ENCODE measurements at places on chromosomes 13 and 19. TPM values are rescaled to one million over a fixed set of nuclear protein-coding genes. Genes with fewer than 3 reads are reported as not detected.

The TMC4 gene
- total RNA-seq, result 1.1 TPM

The LSM4 gene
- 232 TPM for total RNA-seq

The LYPD3 gene
- total RNA-seq, result 0.27 TPM

The KIR2DL4 gene
- total RNA-seq, result not detected

The CLDN10 gene
- total RNA-seq, result 0.15 TPM

The ZNF681 gene
- total RNA-seq, result not detected

The ATF5 gene
- total RNA-seq, result 49.3 TPM

The ATP8B3 gene
- 3.3 TPM for total RNA-seq

The GSX1 gene
- total RNA-seq, result not detected

The YJU2 gene
- total RNA-seq, result 19.3 TPM

The CGB5 gene
- total RNA-seq, result 0.23 TPM

The HPN gene
- 0.06 TPM for total RNA-seq

The CGB1 gene
- not detected for total RNA-seq

The MCF2L gene
- 0.45 TPM for total RNA-seq

The ZGLP1 gene
- total RNA-seq, result 1.9 TPM

The KDELR1 gene
- 425 TPM for total RNA-seq
